ENCODE measurements at places on chromosomes 16 and 17. TPM values are rescaled to one million over a fixed set of nuclear protein-coding genes. Genes with fewer than 3 reads are reported as not detected.

PRSS8 gene
- not detected for total RNA-seq

SLC5A2 gene
- total RNA-seq: not detected

CFAP97D1 gene
- not detected for total RNA-seq

HCRT gene
- not detected for total RNA-seq

CCL8 gene
- total RNA-seq: not detected

VTN gene
- 0.08 TPM for total RNA-seq

KRT28 gene
- not detected for total RNA-seq

SEPTIN12 gene
- not detected for total RNA-seq

SPN gene
- total RNA-seq: 0.96 TPM

SLC5A10 gene
- not detected for total RNA-seq

DVL2 gene
- total RNA-seq: 33.4 TPM

SP6 gene
- not detected for total RNA-seq

HSD17B2 gene
- not detected for total RNA-seq

KCNG4 gene
- total RNA-seq: 2.1 TPM

EPX gene
- total RNA-seq: not detected

HAS3 gene
- 0.25 TPM for total RNA-seq

CCL2 gene
- total RNA-seq: 5.3 TPM

BCL6B gene
- total RNA-seq: 0.02 TPM

PIRT gene
- not detected for total RNA-seq

GSDMA gene
- total RNA-seq: not detected

TBC1D28 gene
- total RNA-seq: 0.16 TPM

APOH gene
- total RNA-seq: not detected

CIITA gene
- total RNA-seq: 0.04 TPM

CNEP1R1 gene
- 22.3 TPM for total RNA-seq

FGF11 gene
- 4.0 TPM for total RNA-seq

MYO15A gene
- 0.53 TPM for total RNA-seq

GNAO1 gene
- total RNA-seq: 2.3 TPM

CCL7 gene
- not detected for total RNA-seq

RND2 gene
- total RNA-seq: 0.68 TPM

TMED6 gene
- total RNA-seq: not detected

FADS6 gene
- not detected for total RNA-seq

METRN gene
- 77.6 TPM for total RNA-seq

PRAC1 gene
- total RNA-seq: not detected

PSMD7 gene
- total RNA-seq: 50.0 TPM

NPTX1 gene
- total RNA-seq: not detected

RNF166 gene
- 10.4 TPM for total RNA-seq

SPHK1 gene
- total RNA-seq: 5.4 TPM

All from SJCRH30 (cell line).